Stimulated activated CD8-positive, alpha-beta memory T cell treated with anti-CD3 and anti-CD28 coated beads, Interleukin-4, amount 100 ng/mL, for 48 hours (primary cell): ENCODE measurements at places on chromosomes 2 and 18.

DNA sequence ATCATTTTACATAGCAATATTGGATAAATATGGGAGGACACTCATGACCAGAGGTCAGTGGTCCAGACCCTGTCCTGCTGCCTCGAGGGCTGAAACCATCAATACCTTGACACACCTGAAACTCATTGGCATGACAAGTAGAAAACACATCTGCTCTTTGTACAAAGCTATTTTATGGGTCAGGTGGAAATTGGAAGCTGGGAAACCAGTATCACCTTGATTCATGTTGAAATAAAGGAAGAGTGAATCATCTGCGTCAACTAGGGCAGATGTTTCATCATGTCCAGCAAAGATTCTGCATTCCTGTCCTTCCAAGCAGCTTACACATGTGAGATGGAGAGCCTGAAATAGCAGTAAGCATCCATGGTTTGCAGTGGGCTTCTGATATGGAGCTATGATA is 80.0 kb upstream of the ERBB4 start:
- no peak for DNase-seq

DNA sequence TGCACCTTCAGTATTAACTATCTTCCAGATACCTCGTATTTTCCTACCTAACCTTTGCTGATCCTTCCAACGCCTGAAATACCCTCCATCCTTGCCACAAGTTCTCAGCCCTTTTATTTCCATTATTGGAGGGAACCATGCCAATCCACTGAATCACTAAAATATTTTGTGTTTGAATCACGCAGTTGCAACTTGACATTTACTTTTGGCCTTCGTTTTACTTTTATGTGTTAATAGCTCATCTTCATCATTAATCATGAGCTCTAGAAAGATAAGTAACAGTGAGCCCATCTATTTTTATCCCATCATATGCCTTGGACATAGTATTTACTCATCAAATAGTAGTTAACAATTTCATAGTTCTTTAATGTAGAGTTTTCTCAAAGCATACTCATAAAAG is 463.2 kb downstream of the THSD7B start:
- DNase-seq, result no peak

DNA sequence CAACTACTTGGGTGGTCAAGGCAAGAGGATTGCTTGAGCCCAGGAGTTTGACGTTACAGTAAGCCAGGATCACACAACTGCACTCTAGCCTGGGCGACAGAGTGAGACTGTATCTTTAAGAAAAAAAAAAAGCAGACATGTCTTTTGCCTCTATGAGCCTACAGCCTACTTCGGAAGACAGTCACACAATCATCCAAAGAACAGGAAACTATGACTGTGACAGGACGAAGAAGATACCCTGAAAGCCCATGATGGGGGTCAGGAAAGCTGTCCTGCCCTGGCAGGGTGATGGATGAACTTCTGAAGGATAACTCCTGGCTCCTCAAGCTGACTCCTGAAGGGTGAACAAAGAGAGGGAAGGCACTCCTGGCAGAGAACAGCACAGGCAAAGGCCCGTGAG is 251.7 kb upstream of the SIX2 start:
- DNase-seq, result no peak

DNA sequence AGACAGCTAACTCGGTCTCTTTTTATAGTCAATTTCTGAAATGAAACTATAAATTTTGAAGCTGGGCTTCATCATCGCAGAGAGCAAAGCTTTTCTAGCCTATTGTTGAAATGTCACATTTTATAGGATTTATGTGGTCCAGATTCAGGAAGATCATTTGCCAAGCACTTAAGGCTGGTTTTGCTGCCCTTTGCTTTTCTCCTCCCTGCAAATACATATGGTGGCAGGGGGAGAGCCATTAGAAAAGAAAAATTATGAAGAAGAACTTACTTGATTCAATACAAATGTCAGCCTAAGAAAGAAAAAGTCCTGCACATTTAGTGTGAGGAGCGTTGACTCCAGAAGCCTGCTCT is 206.9 kb upstream of the NRP2 start:
- no peak for DNase-seq

- no peak for DNase-seq
Observed at GRCh38 chr2:180790891-180791290, 189.5 kb upstream of the UBE2E3 start.

DNA sequence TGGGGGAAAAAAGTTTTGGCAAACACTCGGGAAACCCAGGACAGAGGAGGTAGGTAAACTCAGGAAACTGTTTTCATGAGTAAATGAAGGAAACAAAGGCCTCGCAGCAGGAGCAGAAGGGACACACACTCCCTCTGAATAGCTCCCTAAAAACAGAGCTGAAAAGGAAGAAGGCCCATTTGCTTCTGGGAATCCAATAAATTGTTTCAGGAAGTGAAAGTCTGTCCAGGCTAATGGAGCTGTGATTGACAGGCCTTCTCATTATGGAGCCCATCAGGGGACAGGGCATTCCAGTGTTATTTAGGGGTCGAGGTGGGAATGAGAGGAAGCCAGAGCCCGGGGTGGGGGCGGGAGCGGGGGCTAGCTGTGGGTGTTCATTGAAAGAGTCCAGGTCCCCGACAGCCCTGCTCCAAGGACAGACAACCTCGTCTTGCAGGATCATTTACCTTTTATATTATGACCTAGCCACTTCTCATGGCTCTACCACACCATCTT is 81.2 kb downstream of the GBX2 start:
- DNase-seq, result no peak
